Activated CD8-positive, alpha-beta memory T cell treated with anti-CD3 and anti-CD28 coated beads for 48 hours (primary cell): ENCODE measurements at places on chromosomes 5 and 9.

DNA sequence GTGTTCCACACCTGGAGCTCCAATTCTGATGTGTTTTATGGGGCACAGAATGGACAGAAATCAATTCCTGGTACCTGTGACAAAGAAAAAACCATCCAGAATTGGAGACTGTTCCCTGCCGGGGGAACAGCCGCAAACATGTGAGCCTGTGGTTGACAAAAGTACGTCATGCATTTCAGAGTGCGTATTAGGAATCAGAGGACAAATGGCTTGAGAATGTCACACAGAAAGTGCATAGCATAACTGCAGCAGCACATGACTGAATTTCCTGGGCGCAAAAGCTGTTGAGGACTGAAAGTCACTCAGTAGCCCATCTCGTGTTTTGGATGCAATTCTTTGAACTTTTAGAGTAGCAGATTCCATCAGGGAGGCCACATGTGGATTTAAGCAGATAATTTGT lies 85.1 kb downstream of the TRIO start:
- no peak for DNase-seq

DNA sequence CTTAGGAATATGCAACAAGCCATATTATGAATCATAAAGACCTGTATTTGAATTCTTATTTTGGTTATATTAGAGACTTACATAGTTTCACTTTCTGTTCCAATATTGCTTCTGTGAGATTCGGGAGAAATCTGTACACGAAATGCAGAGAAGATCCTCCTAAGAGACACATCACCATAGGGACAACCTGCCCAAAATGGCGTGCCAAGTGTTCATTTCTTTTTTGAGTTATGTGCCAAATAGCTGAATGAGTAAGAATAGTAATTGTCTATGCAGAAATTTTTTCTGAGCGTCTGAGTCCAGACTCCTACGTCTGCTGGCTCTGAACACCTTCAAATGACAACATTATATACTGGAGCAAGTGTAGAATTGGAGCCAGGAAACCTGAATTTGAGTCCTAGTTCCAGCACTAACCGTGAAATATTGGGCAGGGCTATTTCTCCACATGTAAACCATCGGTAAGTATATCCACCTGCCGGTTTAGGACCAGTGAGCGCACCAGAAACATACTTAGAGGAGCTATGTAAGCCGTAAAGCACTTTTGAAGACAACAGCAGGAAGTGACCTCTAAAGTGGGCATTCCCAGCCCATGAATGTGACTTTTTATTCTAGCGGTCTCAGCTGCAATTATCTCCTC lies 163.9 kb upstream of the DMRT1 start:
- DNase-seq = no peak

DNA sequence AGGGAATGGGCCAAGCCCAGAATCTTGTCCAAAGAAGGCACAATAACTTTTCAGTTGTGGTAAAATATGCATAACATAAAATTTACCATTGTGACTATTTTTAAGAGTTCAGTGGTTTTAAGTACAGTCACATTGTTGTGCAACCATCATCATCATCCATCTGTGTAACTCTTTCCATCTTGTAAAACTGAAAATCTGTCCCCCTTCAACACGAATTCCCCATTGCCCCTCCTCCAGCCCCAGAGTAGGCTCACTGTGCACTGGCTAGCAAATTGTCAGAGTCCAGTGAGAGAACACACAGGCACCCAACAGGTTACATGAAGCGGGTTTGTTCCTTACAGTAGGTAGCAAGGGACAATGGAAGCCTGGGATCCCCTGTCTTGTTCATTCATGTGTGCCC lies 13.7 kb downstream of the BARX1 start:
- no peak for DNase-seq

GRCh38 chr5:67066815-67067214 lies 129.8 kb downstream of the CD180 start:
- DNase-seq = no peak

- DNase-seq = no peak
These were observed 2.5 kb upstream of the GPX3 start for GRCh38 chr5:151017897-151018296.

DNA sequence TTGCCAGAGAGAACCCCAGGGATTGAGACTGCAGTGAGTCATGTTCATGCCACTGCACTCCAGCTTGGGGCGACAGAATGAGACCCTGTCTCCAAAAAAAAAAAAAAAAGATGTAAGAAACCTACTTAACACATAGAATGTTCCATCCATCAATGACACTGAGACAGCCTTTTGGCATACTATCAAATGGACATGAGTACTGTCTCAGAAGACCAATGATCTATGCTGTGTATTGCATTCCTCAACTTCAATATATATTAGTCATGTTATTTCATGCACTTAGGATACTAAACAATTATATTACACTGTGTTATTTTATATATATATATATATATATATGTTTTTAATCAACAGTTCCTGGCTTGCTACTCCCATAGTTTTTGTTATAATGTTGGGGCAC lies 57.1 kb upstream of the ANKH start:
- no peak for DNase-seq

- DNase-seq = no peak
These were observed 411.1 kb upstream of the MPDZ start for GRCh38 chr9:13690595-13690994.

GRCh38 chr9:81548911-81549310 lies 140.4 kb downstream of the TLE1 start:
- no peak for DNase-seq

DNA sequence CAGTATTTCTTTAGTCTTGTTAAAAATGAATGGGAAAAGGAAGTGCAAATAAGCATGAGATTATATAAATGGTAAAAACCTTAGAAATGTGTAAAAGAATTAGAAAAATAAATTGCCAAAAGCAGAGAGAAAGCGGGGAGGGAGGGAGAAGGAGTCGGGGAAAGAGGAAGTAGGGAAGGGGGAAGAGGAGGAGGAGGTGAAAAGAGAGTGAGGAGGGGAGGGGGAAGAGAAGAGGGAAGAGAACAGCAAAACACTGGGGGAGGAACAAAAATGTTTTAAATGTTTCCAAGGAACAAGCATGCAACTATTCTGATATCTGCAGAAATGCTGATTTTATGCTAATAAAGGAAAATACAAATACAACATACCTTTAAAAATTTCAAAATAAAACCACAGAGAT lies 317.5 kb downstream of the PIK3R1 start:
- no peak for DNase-seq

DNA sequence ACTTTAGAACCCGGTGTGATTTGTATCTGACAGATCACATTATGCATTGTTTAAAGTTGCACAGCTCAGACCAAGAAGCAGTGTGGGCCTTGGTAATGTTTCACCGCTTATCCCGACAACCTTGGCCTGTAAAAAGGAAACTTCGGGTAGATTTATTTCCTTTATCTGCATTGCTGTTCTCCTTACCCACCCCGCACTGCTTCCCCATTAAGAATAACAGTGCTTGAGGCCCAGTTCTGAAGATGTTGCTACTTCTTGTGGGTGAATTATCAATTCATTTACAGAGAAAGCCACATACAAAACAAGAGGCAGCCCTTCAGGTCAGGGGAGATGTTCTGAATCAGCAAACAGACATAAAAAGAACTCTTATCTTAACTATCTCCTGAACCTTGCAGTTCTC lies 8.4 kb downstream of the SMARCA2 start:
- DNase-seq = no peak

- DNase-seq = no peak
These were observed 344.0 kb downstream of the PRR16 start for GRCh38 chr5:120808135-120808534.

DNA sequence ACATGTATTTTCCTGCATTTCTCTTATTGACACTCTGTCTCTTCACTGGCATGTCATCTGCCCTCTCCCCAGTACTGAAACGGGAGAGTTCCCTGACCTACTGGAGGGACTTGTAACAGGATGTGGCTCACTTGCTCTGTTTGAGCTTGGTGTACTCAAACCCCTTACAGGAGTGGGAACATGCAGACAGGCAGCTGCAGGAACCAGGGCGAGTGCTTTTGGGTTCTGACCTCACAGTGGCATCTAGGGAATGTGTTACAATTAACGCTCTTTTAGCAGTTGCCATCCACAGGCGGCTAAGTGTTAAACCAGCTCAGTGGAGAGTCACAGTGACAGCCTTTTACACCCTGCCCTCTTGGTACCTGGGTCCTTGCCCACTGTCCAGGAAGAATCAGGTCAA lies 300.3 kb upstream of the GRAMD2B start:
- no peak for DNase-seq

GRCh38 chr5:168661593-168662485 lies 82.7 kb upstream of the PANK3 start:
- DNase-seq = no peak

GRCh38 chr9:131397100-131397790 lies 3.4 kb downstream of the PRRC2B start:
- DNase-seq = no peak

DNA sequence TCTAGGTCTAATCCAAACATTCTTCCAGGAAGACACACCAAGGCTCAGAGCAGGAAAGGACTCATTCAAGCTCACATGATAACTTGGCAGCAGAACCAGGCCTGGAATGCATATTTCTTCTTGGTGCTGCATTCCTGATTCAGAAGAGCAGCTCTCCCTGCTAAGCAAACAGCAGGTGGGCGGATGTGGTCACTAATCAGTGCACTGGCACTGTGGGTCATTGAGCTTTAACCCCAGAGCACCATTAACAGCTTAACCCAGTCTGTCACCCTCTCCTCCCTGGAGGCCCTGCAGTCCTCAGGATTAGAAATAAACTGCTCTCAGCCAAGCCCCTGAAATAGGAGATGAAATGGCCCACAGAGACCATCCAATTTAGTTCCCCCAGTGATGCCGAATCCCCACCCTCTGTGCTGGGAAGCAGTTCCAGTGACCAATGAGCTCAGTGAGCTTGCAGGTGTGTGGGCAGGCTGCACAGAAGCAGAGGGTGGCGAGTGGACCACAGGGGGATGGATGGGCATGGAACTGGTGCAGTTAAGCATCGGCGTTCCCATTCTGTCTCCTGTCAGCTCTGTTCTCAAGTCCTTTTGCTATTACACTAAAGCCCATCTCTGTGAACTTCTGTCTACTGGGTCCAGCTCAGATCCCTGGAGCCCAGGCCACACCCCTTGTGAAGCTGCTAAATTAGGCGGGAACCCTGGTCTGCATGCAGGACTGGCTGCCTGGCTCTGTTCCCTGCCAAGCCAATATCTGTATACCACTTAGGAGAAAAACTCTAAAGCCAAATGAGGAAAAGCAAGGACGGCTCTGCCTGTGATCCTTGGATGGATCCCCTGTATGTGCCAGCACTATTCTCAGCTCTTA lies 16.6 kb upstream of the MEGF9 start:
- no peak for DNase-seq

GRCh38 chr5:28430565-28431178 lies 1392.3 kb upstream of the CDH9 start:
- no peak for DNase-seq

DNA sequence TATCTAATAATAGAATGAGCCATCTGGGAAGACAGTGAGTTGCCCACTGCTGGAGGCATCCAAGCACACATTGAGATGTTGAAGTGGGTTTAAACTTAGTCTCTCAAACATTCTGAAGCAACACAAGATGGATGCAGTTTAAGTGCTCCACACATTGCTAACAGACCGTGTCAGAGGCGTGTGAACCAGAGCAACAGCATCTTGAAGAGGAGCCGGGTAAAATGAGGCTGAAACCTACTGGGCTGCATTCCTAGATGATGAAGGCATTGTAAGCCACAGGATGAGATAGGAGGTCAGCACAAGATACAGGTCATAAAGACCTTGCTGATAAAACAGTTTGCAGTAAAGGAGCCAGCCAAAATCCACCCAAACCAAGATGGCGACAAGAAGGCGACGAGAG lies 73.5 kb upstream of the TMEM215 start:
- no peak for DNase-seq

- DNase-seq = no peak
These were observed 123.5 kb downstream of the SLC24A2 start for GRCh38 chr9:19665146-19665863.

DNA sequence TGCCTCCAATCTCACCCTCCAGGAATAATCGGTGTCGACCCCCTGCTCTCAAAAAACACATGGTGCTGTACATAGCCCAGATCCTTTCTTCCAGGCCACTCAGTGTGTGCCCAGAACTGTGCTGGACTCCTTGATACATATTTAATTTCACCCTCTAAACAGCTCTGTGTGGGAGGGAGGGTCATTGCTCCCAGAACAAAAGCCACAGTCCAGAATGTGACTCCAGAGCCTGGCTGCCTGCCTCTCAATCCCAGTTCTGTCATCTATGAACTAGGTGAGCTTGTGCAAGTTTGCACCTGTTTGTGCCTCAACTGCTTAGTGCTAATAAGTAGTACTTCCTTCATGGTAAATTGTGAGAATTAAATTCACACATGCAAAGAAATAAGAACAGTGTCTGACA lies 93.1 kb downstream of the GABBR2 start:
- DNase-seq = no peak

DNA sequence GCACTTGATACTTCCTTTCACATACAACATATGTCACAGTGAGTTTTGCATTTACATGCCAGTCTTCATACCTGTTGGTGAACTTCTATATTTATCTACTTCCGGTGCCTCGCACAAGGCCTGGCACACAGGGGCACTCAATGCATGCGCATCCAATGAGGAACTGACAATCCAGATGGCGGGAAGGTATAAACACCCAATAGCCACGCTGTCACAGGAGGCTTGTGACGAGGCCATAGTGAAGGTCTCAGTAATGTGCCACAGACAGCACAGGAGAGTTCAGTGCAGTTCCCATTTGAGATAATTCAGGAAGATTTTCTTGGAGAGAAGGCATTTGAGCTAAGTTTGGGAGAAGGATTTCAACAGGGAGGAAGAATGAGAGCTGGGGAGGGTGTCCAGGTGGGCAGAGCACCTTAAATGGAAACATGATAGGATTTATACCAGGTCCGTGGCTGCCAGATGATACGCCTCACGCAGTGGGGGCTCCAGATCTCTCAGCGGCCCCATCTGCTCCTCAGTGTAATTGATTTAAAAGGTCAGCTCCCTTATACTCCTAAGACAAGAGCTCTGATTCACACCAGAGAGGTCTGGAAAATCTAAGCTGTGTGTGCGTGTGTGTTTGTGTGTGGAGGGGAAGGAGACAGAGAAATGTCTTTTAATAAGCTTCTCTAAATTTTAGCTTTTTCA lies 206.2 kb downstream of the DCP2 start:
- DNase-seq = no peak

GRCh38 chr9:1837453-1838084 lies 177.6 kb upstream of the SMARCA2 start:
- no peak for DNase-seq

- DNase-seq = no peak
These were observed 302.7 kb downstream of the PLK2 start for GRCh38 chr5:58156973-58157701.

DNA sequence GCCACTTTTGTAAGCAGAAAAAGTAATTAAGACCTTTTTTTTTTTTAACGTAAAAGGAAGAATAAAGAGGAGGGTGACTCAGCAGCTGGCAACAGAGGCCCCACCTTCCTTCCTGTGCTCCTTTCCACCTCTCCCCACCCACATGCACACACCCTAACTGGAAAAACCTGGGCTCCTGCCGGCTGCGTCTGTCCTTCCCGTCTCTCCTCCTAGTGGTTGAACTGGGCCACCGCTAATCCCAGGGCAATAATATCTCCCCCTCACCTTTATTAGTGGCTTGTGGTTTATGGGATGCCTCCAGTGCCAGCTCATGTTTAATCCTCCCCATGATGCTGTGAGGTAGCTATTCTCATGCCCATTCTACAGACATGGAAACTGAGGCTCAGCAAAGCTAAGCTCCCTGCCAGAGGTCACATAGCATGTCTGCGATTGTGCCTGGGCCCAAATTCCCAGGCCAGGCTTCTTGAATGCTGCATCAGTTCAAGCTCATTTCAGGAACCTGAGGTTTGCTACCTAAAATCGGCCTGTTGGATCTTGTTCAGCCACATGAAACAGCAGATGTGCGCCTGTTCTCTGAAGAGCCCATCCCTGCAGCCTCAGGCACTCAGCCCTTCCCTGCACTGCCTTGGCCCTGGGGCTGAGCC lies 60.9 kb upstream of the IL17B start:
- DNase-seq = no peak

- DNase-seq = no peak
These were observed at the start of gene GABRB2 for GRCh38 chr5:161546470-161547301. Gene GABRB2, minus strand, starts transcription at chr5:161546725. Its CDS starts 82 bp downstream, at chr5:161546643.
